Naive thymus-derived CD4-positive, alpha-beta T cell (primary cell): ENCODE measurements at places on chromosomes 13 and 19. TPM values are rescaled to one million over a fixed set of nuclear protein-coding genes. Genes with fewer than 3 reads are reported as not detected.

STARD13 gene
- total RNA-seq: 1.1 TPM

SYNGR4 gene
- not detected for total RNA-seq

RLN3 gene
- total RNA-seq: not detected

ZNF439 gene
- 14.1 TPM for total RNA-seq

HSH2D gene
- total RNA-seq: 21.5 TPM

ZNF525 gene
- 24.2 TPM for total RNA-seq

ANKRD24 gene
- 0.75 and 0.76 TPM in 2 replicates for total RNA-seq

PRR19 gene
- 0.68 TPM for total RNA-seq

PCDH9 gene
- 0.32 TPM for total RNA-seq

CEACAM8 gene
- not detected for total RNA-seq

KIR2DL1 gene
- total RNA-seq: not detected

HOMER3 gene
- total RNA-seq: not detected

CNOT3 gene
- 63.9 and 66.5 TPM in 2 replicates for total RNA-seq

CLPTM1 gene
- 68.4 TPM for total RNA-seq

S1PR4 gene
- total RNA-seq: 179 and 181 TPM in 2 replicates

FGF14 gene
- total RNA-seq: not detected

APOC1 gene
- total RNA-seq: not detected

GZMM gene
- 31.5 TPM for total RNA-seq

SMIM44 gene
- not detected for total RNA-seq

FCHO1 gene
- total RNA-seq: 103 TPM

MYH14 gene
- total RNA-seq: not detected

LILRA1 gene
- total RNA-seq: 4.3 TPM

THSD8 gene
- total RNA-seq: not detected

KLK7 gene
- not detected for total RNA-seq

SNRPD2 gene
- total RNA-seq: 373 TPM

RGL3 gene
- total RNA-seq: not detected

CGB8 gene
- not detected for total RNA-seq

PSG2 gene
- total RNA-seq: 0.19 TPM

PRKCG gene
- total RNA-seq: not detected

F2RL3 gene
- 0.19 and 0.25 TPM in 2 replicates for total RNA-seq
